ENCODE measurements at places on chromosomes 12 and 14.

GRCh38 chr12:91854725-91855124 lies 290.9 kb downstream of the BTG1 start:
- peak; percentile 25 for DNase-seq

DNA sequence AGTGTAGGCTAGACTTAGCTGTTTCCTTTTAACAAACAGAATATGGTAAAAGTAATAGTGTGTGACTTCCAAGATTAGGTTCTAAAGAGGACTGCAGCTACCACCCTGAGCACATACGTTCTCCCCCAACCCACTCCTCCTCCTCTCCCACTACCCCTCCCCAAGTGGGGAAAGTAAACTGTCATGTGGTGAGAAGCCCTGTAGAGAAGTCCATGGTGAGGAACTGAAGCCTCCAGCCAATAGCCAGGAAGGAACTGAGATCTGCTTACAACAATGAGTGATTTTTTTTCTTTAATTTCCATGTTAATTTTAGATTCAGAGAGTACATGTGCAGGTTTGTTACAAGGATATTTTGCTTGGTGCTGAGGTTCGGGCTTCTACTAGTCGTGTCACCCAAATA lies 57.0 kb upstream of the EGLN3 start:
- no peak for DNase-seq

DNA sequence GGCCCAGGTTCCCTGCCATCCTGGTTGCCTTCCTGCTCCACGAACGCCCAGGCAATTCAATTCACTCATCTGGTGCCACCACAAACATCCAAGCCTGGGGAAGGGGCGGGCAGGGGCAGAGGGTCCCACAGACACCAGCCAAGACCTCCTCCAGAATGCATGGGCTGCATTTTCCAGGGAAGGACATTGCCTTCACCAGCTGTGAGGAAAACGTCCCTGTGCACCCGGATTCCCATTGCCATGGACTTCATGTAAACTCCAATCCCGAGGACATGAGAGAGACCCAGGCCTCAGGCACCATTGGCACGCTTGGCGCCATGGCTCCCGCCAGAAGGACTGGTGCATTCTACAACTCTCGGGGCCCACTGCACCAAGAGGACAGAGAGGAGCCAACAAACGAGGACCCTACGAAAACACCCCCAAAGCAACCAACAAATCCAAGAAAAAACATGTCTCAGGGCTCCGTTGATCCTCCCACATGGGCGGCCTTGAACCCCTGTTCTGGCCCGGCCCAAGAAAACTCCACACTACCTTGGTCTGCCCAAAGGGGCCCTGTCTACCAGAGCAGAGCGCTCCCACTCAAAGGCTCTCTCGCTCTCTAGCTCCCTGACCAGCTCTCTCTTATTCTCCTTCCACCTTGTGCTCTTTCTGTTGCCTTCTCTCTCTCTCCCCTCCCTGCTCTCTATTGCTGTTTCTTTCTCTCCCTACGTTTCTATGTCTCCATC lies 183.9 kb downstream of the ALG10 start:
- no peak for DNase-seq

DNA sequence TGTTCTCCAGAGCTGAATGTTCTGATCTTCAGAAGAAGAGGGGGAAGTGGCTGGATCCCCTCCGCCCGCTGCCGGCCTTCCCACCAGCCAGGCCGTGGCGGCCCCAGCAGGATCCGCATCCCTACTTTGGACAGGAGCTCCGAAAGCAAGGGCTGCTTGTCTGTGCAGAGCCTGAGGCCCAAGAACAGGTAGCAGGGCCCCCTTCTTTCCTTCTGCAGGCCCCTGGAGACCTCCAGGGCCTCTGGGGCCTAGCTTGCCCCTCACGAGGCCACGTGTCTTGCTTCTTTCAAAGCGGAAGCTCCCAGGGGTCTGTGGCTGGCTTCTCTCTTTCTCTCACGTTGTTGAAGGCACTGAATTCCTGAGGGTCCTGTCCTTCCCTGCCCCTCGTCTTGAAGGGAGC lies 13.2 kb downstream of the PGF start:
- no peak for DNase-seq

DNA sequence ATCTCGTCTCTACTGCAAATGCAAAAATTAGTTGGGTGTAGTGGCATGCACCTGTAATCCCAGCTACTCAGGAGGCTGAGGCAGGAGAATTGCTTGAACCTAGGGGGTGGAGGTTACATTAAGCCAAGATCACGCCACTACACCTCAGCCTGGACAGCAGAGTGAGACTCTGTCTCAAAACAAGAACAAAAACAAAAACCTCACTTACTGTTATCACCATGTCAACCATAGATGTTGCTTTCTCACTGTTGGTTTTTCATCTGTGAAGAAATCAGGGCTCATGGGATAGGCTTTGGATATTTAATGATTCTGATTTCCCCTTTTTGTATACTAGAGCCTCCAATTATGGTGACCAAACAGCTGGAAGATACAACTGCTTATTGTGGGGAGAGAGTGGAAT lies 49.7 kb upstream of the CHPT1 start:
- DNase-seq = no peak

GRCh38 chr12:128794661-128795529 lies 28.9 kb downstream of the SLC15A4 start:
- DNase-seq = peak; percentile 25

DNA sequence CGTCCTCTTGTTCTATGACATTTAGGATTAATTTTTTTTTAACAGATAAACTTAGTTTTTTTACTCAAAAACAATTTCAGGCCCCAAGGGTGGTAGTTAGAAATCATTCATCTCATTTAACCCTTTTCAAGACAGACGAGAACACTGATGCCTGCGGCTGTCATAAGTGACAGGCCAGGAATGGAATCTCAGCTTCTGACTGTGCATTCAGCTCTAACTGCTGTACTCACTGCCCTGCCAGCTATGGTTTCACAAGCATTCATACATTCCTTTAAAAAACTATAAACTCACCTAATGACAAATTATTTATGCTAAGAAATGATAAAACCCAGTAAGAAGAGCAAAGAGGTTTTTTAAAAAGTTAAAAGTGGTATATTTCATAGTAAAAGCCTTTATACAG lies 8.8 kb downstream of the DENND5B start:
- DNase-seq = no peak

GRCh38 chr12:57618966-57619433 lies 7.8 kb downstream of the ARHGEF25 start:
- no peak for DNase-seq

GRCh38 chr12:14314801-14315200 lies 50.7 kb upstream of the ATF7IP start:
- no peak for DNase-seq

- DNase-seq = no peak
Measured at GRCh38 chr12:64682572-64683277, 72.4 kb downstream of the RASSF3 start.

DNA sequence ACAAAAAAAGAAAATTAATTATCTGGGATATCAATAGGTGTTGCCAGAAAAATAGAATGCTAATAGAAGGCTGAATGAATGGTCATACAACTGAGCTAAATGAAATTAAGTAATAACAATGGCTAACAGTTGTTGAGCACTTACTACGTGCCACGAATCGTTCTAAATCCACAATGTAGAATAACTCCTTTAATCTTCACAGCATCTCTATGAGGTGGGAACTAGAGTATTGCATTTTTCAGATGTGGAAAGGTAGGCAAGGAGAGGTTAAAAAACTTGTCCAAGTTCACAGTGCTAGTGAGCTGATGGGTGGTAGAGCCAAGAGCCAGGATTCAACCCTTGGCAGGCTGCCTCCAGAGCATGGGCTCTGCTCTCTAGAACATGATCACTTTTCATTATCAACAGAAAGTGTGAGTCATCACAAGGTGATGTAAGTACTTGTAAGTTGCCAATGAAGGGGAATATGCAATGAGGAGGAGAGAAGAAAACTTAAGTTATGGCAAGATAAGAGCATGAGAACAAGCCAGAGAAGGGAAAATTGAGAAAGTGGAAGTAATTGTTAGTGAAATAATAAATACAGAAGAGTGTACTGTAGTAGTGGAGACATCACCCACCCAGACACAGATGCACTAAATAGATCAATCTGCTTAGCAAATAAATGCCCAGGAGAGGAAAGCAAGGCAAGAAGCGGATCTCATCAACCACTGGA lies 122.1 kb downstream of the PRKD1 start:
- no peak for DNase-seq

DNA sequence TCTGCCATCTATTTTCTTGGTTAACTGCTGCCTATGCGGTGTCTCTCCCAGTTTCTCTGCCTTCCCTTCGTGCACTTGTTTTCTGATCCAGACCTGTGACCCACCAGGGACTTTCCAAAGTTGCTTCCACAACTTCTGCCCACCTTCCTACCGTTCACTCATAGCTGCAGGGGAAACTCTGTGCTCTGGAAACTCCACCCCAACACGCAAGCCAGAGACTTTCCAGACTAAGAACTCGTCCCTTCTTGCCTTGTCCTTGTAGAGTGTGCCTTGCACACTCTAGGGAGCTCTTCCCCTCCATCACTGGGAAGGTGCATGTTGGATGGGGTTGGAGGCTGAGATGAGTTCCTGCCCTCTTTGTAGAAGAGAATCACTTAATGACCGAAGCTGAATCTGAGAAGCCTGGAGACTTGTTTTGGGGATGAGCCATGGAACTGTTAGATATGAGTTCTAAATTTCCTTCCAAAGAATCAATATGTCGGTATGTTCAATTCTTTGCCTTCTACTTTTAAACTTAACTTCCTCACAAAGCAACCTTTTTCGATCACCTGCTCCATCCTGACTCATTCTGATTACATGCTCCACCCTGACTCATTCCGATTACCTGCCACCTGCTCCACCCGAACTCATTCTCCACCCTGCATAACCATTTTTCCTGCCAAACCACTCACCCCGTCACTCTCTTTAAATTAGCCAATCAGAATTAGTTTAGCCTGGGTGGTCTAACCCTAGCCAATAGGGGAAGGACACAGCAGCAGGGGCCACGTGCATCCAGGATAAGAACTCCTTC lies 82.1 kb upstream of the CAPRIN2 start:
- DNase-seq = no peak

GRCh38 chr12:109356577-109356976 lies 8.9 kb downstream of the MYO1H start:
- DNase-seq = no peak

DNA sequence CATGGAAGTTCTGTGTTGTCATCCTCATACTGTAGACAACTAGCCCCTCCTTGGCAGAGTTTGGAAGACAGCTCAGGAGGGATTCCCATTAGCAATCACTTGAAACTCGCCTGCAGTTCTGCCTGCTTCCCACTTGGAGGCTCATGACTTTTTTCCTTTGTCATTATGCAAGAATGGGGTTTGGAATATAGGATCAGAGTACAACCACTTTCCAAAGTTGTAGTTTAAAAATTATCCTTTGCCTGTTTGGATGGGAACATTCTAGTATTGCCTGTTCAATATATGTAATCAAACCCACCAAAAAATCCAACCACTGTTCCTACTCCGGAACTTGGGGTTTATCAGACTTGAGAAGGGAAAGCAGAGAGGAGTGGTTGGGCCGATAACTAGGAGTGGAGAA lies 2.1 kb upstream of the GPD1 start:
- no peak for DNase-seq

Measured in CD4-positive, alpha-beta T cell treated with Interleukin-15 for 4 hours (primary cell).